ENCODE measurements at places on chromosomes 6 and 20. TPM values are rescaled to one million over a fixed set of nuclear protein-coding genes. Genes with fewer than 3 reads are reported as not detected.
A peak's percentile ranks its signal among the peaks of the same experiment; 100 is the strongest.

GRCh38 chr6:31821301-31822035 lies 6.1 kb upstream of the HSPA1B start:
- DNase-seq: peak; percentile 89

SRMS gene
- not detected for total RNA-seq

- DNase-seq: no peak
Measured at GRCh38 chr20:37366743-37367142, 20.8 kb downstream of the SRC start.

DNA sequence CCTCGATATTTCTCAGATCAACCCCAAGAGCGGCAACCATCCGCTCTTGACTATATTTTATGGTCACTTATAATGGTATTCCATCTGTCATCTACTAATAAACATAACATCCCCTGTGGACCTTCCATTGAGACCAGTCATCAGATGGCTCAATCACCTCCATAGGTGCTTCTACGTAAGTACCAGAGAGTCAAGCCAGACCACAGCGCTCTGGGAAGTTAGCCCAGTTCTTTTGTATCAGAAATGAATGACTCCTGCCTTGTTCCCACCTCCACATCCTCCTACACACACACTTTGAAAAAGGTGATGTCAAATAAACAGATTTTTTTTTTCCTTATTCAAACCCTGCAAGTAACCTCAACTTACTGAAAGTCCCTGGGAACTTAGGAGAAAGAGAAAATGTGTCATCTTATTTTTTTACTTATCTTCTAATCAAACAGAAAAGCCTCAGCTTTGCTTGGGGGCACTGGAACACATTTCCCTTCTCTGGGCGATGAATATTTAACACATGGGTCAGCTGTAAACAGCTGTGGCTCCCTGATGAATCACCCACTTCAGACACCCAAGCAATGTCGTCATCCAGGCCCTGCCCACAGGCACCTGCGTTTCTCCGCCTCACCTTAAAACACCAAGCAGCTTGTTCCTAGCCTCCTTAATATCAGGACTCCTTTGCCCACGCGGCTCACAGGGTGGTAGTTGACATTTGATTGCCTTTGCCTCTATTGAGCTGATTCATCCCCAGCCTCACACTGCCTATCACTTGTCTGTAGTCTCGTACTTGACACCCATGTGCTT lies 121.4 kb upstream of the LY86 start:
- DNase-seq: no peak

- no peak for DNase-seq
Measured at GRCh38 chr6:106315765-106316374, 9.7 kb downstream of the ATG5 start.
